Spinal cord (tissue), 10 donors: ENCODE measurements at places on chromosomes 7 and 10. TPM values are rescaled to one million over a fixed set of nuclear protein-coding genes. Genes with fewer than 3 reads are reported as not detected.

GRCh38 chr7:79462390-79462789, 8.9 kb upstream of the MAGI2 start:
- H3K36me3 ChIP-seq: no peaks in the 10 kb centered on the region
- no peak overlapping the region for H3K27ac ChIP-seq

- H3K27me3 ChIP-seq: no peaks in the 10 kb centered on the region
- H3K27ac ChIP-seq: no peak overlapping the region
These were observed 106.2 kb upstream of the SEMA3D start for GRCh38 chr7:85292908-85293576.

GRCh38 chr10:90504172-90504571, 353.7 kb downstream of the HTR7 start:
- no peak overlapping the region for H3K27ac ChIP-seq
- DNase-seq: no peak
- no peaks in the 10 kb centered on the region for H3K36me3 ChIP-seq
- H3K27me3 ChIP-seq: no peaks in the 10 kb centered on the region
- H3K4me1 ChIP-seq: no peaks in the 10 kb centered on the region
- no peak overlapping the region for H3K4me3 ChIP-seq

GRCh38 chr10:14477408-14477710, 146.6 kb upstream of the FRMD4A start:
- H3K27ac ChIP-seq: no peak overlapping the region
- peaks cover 9% of the 10 kb centered on the region for H3K4me1 ChIP-seq
- no peak overlapping the region for H3K4me3 ChIP-seq
- peaks cover 2% of the 10 kb centered on the region for H3K27me3 ChIP-seq
- H3K36me3 ChIP-seq: no peaks in the 10 kb centered on the region

DNA sequence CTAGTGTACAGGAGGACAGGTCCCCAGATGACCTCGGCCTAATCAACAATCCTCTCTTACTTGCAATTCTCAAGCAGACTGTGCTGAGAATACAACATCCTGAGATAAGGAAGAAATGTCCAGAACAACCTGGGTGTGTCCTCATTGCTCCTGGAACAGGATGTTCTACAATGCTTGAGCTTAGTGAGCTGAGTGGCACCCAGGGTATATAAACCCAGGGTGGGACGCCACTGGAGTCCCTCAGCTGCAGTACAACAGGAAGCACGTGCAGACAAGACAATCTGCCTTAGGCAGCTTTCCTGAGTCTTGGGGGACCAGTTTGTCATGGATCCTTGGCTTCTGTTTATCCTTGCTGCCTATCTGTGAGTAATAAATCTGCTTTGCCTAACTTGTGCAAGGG, 27.7 kb upstream of the SLC25A13 start:
- H3K4me1 ChIP-seq: peaks cover 3% of the 10 kb centered on the region
- no peak overlapping the region for H3K27ac ChIP-seq
- no peaks in the 10 kb centered on the region for H3K36me3 ChIP-seq
- H3K4me3 ChIP-seq: no peak overlapping the region

- DNase-seq: no peak
- H3K4me1 ChIP-seq: peaks cover 12% of the 10 kb centered on the region
- no peak overlapping the region for H3K4me3 ChIP-seq
- peak overlapping the region; percentile 47 for H3K27ac ChIP-seq
- no peaks in the 10 kb centered on the region for H3K36me3 ChIP-seq
These were observed 82.6 kb downstream of the KCNMA1 start for GRCh38 chr10:77554996-77555397.

- no peaks in the 10 kb centered on the region for H3K36me3 ChIP-seq
- DNase-seq: no peak
- H3K4me3 ChIP-seq: no peak overlapping the region
- no peak overlapping the region for H3K27ac ChIP-seq
- peaks cover 6% of the 10 kb centered on the region for H3K4me1 ChIP-seq
These were observed 184.3 kb upstream of the MBL2 start for GRCh38 chr10:52956861-52957260.

DNA sequence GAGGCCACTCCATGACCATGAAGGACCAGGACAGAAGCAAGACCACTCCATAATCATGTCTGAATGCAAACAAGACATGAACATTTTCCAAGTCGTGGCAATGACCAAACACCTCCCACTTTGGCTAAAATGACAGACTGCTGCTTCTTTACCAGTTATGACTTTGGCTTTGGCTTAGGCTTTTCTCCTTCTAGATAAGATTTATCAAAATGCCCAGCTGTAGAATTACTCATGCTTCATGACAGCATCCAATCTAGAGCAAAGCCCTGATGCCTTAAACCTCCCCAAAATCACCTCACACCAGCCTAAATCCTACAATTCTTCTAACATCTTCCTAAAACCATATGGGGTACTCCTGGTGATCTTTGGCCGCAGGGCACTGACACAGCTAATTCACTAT, 102.1 kb downstream of the VPS41 start:
- no peaks in the 10 kb centered on the region for H3K4me1 ChIP-seq
- H3K36me3 ChIP-seq: no peaks in the 10 kb centered on the region
- no peak overlapping the region for H3K27ac ChIP-seq
- H3K4me3 ChIP-seq: no peak overlapping the region
- no peak for DNase-seq

GRCh38 chr7:2668401-2668800, 19.6 kb upstream of the AMZ1 start:
- no peak overlapping the region for H3K4me3 ChIP-seq
- H3K27me3 ChIP-seq: no peaks in the 10 kb centered on the region
- no peak overlapping the region for H3K27ac ChIP-seq
- no peak for DNase-seq

- H3K4me3 ChIP-seq: peak overlapping the region; percentile 84
- peaks cover 17% of the 10 kb centered on the region for H3K4me1 ChIP-seq
- peak overlapping the region; percentile 76 for H3K27ac ChIP-seq
- no peaks in the 10 kb centered on the region for H3K36me3 ChIP-seq
- DNase-seq: no peak
- H3K27me3 ChIP-seq: peaks cover 8% of the 10 kb centered on the region
These were observed 436.2 kb upstream of the GALNT17 start for GRCh38 chr7:70695795-70696083.

Gene NOBOX
- total RNA-seq: not detected

Gene TACC2
- 38.0 TPM for total RNA-seq

Gene IFIT1B
- total RNA-seq: 1.4 TPM
